ENCODE measurements at places on chromosomes 6 and 20. TPM values are rescaled to one million over a fixed set of nuclear protein-coding genes. Genes with fewer than 3 reads are reported as not detected.

- no peak for DNase-seq
These were observed 36.1 kb upstream of the PLCB4 start for GRCh38 chr20:9032758-9033157.

GRCh38 chr6:160137989-160138835, 16.6 kb downstream of the SLC22A1 start:
- DNase-seq: peak; percentile 32

DNA sequence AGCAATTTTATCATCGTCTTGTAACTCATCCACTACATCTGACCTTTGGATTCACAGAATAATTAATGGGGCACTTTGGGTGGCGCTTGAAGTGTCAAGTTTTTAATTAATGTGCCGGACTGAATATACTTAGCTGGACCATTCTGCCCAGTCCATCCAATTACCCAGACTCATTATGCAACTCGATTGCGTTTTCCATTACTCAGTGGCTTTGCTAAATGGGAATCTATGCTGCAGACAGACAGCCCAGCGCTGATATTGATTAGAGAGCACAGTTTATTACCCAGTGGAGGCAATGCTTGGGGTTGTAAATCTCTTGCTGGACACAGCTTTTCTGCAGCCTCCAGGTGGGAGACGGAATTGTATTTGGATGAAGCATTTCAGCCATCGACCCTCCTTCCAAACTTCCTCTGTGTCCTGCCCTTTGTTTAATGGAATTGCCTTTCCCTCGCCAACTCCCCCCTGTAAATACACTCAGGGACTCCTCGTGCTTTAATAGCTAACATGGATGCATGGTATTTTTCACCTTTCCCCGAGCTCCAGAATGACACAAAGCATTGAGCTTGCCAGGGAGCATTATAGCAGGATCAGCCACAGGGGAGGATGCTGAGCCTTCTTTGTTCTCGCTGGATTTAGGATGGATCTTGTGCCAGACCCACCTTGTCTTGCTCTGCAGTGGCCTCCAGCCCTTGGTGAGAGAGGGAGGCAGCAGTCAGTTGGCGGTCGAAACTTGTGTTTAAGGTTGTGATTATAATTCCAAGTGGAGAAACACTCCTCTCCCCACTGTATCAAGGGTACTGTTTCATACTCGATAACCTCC, 59.7 kb downstream of the EDN3 start:
- DNase-seq: no peak

GRCh38 chr6:158040804-158041347, 59.2 kb downstream of the SYNJ2 start:
- DNase-seq: no peak

- DNase-seq: no peak
These were observed 60.9 kb downstream of the EPB41L2 start for GRCh38 chr6:131001945-131002660.

DNA sequence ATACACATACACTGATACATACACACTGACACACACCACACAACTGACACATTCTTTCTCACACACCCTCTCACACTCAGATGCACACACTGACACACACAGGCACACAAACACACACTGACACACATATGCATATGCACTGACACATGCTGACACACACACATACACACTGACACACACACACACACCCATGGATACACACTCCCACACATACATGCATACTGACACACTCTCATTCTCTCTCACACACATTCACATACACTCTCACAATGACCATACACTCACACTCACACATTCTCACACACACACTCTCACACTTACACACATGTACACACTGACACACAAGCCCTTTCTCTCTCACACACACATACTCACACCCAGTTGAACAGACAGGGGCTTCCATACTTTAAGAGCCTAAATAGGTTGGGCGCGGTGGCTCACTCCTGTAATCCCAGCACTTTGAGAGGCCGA, 236.4 kb downstream of the LRFN2 start:
- no peak for DNase-seq

GRCh38 chr6:169019727-169020491, 233.7 kb downstream of the THBS2 start:
- no peak for DNase-seq

GRCh38 chr6:8570256-8570920, 135.0 kb upstream of the SLC35B3 start:
- no peak for DNase-seq

- DNase-seq: no peak
These were observed 32.8 kb downstream of the SASH1 start for GRCh38 chr6:148375401-148375800.

DNA sequence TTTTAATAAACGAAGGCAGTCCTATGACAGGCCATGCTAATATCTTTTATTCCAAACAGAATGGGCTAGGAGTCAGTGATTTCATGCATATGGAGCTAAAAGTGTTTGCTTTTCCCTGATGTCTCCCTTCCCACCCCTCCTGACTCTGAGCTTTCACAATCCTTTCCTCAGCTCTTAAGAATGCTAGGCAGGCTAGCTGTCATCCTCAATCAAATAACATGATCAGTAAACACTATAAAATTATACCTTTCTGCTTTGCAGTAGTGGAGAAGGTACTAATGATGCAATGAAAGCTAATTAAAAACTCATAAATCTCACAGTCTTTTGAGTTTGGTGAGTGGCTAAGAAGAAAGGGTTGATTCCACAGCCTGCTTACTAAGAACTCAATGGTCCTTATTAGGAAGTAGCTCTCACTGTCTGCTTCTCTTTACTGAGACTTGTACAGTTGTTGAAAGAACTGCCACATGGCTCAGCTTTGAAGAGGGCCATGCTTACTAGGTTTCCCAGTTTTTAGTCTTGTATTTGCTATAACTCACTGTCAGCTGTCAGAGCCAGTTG, 250.9 kb upstream of the JAG1 start:
- DNase-seq: no peak

- DNase-seq: no peak
These were observed 35.0 kb upstream of the KIF16B start for GRCh38 chr20:16608277-16608650.

MCHR2 gene
- total RNA-seq: not detected

TASP1 gene
- total RNA-seq: 19.1 TPM

ZC2HC1B gene
- not detected for total RNA-seq

PTCHD4 gene
- total RNA-seq: 1.1 TPM

Data from HCT116 (cell line).